ENCODE measurements at places on chromosomes 6 and 20. TPM values are rescaled to one million over a fixed set of nuclear protein-coding genes. Genes with fewer than 3 reads are reported as not detected.

MOG gene
- total RNA-seq = not detected

DAAM2 gene
- total RNA-seq = not detected

RAB44 gene
- 0.03 TPM for total RNA-seq

HLA-DQA1 gene
- total RNA-seq = not detected

REM1 gene
- total RNA-seq = 0.82 TPM

SLC22A1 gene
- 1.7 TPM for total RNA-seq

VSX1 gene
- total RNA-seq = 0.43 TPM

IMPG1 gene
- not detected for total RNA-seq

SLC52A3 gene
- 0.38 TPM for total RNA-seq

OR12D3 gene
- not detected for total RNA-seq

Data from A549 treated with GW870086 at 1 μM for 4 hours (cell line).